ENCODE measurements at places on chromosomes 4 and X.

DNA sequence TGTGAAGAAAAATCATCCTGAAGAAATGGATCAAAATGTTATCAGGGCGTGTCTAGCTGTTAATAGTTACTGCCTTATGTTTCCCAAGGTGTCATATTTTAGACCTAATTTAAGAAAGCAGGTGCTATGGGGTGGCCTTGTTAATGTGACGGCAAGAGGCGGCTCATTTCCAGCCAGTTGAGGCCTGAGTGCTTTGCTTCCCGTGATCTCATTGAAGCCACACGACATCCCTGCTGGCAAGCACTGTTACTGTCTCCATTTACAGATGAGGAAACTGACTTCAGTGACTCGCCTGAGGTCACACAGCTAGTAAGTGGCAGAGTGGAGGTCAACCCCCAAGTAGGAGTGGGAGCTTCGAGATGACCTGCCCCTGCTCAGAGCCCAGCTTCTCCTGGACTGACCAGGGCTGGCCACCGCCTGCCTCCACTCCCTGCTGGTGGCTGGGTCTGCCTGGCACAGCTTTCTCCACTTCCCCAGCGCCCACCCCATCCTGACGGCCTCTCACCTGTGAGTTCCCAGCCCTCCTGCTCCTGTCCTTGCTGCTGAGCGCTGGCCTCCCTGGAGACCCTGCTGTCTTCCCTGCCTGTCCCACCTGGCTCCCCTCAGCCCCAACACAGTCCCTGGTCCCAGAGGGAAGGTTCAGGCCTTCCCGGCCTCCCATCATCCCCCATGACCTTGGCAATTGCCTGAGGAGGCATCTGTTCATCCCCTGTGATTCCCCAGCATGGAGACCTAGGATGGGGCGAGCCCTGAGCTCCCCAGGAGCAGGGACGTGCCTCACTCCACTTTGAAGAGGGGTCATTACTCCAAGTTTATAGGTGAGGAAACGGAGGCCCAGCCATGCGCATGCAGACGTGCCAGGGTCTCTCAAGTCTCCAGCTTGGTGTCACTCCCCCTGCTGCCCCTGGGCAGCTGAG, 47.7 kb upstream of the SORCS2 start:
- no peak for DNase-seq

GRCh38 chr4:16844816-16845586, 53.4 kb downstream of the LDB2 start:
- no peak for DNase-seq

- DNase-seq, result no peak
Measured at GRCh38 chr4:175443547-175443946, 368.5 kb downstream of the GPM6A start.

DNA sequence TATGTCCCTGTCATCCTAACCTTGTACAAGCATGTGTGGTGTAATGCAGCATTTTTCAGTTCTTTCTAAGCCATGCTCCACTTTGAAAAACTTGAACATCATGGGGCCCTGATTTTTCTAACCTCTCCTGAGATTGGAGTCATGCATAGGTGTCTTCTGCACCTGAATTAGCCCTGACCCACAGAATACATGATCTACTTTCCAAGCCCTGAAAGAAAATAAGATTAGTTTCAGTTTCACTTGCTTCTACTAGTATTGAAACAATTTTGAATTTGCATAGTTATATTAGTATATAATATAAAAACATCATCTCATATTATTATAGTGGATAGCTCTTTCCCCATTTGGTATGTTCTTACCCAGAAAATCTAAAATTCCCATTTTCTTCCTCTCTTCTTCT, 178.2 kb downstream of the HS3ST1 start:
- DNase-seq, result no peak

- DNase-seq, result no peak
Measured at GRCh38 chr4:160352637-160353036, 1249.8 kb downstream of the RAPGEF2 start.

GRCh38 chr4:183588691-183589090, 70.3 kb downstream of the RWDD4 start:
- DNase-seq, result no peak

GRCh38 chrX:54419559-54420302, 20.5 kb upstream of the TSR2 start:
- DNase-seq, result no peak

GRCh38 chr4:125432078-125432477, 117.3 kb downstream of the FAT4 start:
- DNase-seq, result no peak

DNA sequence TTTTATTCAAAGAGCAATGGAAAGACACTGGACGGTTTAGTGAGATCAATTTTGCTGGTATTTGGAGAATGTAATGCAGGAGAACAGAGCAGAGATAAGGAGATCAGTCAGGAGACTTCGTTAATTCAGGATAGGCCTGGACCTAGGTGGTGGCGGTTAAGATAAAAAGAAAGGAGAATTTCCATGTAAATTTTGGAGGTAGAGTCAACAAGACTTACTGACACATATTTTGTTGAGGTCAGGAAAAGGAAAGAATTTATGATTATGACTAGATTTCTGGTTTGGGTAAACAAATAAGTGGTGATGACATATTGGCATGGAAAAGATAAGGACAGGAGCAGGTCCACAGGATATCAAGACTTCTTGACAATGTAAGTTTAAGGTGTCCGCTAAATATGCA, 8.8 kb upstream of the AMMECR1 start:
- DNase-seq, result no peak

GRCh38 chrX:531611-531936, 99.0 kb upstream of the SHOX start:
- DNase-seq, result no peak

DNA sequence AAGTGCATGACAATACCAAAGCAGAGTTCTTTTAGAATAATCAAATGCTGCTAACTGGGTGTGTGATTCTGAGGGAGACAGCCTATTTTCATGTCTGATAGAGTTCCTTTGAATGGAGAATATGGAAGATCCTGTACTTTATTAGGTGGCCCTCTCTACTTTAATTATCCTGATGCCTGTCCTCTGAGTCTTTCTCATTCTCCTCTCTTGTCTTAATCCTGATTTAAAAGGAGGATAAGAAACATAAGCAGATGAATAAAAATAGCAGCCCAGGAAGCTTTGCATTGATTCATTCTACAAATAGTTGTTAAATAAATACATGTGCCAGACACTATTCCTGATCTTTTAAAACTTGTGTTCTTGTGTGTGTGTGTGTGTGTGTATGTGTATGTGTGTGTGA, 387.3 kb downstream of the SPRY1 start:
- DNase-seq, result no peak

- DNase-seq, result no peak
Measured at GRCh38 chr4:168045354-168045753, 47.0 kb upstream of the ANXA10 start.

DNA sequence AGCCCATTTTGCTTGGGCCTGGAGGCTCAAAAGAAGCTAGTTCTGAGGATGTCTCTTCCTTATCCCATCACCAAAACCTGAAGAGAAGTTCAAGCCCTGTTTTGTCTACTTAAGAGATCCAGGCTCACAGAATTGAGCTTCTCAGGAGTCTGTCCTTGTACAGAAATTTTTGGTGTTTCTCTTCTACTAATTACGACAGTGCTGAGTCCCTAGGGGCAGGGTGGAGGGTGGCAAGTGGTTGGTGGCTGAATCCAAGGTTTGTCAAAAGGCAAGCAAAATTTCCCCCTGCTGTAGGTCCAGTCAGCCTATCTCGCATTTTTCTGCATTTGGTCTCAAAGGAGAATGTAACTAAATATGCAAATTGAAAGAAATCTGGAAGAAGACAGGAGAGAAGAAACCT, 377.9 kb downstream of the SMARCA1 start:
- no peak for DNase-seq

DNA sequence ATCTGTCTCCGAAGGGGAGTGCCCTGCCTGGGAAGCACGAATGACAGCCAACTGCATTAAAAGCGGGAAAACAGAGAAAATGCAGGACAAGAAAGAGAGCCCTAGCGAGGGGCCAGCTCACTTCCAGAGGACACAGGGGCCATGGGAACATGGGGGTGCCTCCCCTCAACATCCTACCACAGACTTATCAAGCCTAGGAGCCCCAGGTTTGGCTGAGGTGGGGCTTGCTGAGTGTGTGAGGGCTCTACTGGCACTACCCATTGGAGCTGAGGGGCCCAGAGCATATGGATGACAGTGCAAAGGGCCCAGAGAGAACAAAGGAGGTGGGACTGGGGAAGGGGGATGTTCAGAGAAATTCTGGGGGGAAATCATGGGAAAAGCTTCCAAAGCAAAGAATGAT, 101.8 kb downstream of the PJA1 start:
- no peak for DNase-seq

- DNase-seq, result no peak
Measured at GRCh38 chrX:40039887-40040286, 57.9 kb downstream of the BCOR start.

DNA sequence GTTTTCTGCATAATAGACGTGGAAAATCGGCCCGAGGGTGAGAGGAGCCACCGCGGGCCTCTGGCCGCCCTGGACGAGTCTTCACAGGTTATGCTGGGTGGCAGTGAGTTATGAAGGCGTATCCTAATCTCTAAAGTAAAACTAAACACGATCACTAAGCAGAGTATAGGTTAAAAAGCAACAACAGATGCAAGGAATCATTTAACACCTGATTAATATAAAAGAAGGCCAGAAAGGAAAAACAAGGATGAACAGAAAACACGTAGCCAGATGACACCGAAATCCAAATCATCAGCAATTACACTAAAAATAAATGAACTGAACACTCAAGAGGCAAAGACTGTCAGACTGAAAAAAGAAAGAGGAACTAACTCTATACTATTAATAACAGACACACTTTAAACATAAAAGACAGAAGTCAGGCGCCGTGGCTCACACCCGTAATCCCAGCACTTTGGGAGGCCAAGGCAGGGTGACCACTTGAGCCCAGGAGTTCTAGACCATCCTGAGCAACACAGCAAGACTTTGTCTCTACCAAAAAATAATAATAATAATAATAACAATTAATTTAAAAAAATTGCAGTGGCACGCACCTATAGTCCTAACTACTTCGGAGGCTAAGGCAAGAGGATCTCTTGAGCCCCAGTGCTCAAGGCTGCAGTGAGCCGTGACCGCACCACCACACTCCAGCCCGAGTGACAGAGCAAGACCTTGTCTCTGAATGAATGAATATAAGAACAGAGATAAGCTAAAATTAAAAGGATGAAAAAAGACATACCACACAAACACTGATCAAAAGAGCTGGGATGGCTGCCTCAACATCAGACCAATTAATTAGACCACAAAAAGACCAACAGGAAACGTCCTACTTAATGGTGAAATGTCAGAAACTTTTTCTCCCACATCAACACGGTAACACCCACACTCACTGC, 30.0 kb downstream of the CTBP1 start:
- no peak for DNase-seq

GRCh38 chr4:188492886-188493285, 353.6 kb downstream of the TRIML1 start:
- DNase-seq, result no peak

DNA sequence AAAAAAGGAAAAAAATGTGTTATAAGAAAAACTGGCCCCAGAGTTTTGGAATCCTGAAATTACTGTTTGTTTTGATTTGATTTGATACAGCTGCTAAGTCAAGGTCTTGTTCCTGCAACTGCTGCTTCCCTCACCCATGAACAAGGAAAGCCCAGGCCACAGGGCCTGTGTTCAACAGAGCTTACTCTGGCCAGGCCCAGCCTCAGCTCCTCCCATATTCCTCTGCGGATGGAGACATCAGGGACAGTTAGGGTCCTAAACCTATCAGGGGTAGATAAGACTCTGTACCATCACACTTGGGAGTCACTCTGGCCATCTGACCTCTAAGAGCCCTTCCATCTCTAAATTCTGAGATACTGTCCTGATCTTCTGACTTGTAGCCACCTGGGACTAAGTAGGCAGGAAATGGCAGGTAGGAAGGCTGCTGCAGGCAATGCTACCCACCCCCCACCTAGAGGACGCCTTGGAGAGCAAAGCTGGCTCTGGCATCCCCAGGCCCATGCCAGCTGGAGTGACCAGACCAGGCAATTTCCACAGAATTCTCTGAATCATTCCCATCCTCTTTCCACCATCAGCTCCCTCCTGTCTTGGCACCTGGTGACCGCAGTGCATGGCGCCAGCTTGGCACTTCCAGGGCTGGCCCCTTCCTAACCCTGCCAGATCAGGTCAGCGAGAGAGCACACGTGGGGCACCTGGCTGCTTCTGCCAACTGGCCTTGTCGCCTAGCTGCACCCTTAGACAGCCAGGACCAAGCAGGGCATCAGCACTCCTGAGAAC, 58.0 kb upstream of the TMEM33 start:
- no peak for DNase-seq

- DNase-seq, result no peak
Measured at GRCh38 chr4:6175426-6175825, 24.9 kb downstream of the JAKMIP1 start.

- DNase-seq, result no peak
Measured at GRCh38 chr4:28385801-28386200, 1525.2 kb downstream of the STIM2 start.

- DNase-seq, result no peak
Measured at GRCh38 chr4:10051517-10052135, 30.3 kb upstream of the SLC2A9 start.

GRCh38 chrX:18668071-18668835, 3.7 kb downstream of the RS1 start:
- DNase-seq, result no peak

- no peak for DNase-seq
Measured at GRCh38 chrX:9117851-9118250, 83.9 kb upstream of the FAM9B start.
